ENCODE measurements at places on chromosomes 2 and 18. TPM values are rescaled to one million over a fixed set of nuclear protein-coding genes. Genes with fewer than 3 reads are reported as not detected.

DNA sequence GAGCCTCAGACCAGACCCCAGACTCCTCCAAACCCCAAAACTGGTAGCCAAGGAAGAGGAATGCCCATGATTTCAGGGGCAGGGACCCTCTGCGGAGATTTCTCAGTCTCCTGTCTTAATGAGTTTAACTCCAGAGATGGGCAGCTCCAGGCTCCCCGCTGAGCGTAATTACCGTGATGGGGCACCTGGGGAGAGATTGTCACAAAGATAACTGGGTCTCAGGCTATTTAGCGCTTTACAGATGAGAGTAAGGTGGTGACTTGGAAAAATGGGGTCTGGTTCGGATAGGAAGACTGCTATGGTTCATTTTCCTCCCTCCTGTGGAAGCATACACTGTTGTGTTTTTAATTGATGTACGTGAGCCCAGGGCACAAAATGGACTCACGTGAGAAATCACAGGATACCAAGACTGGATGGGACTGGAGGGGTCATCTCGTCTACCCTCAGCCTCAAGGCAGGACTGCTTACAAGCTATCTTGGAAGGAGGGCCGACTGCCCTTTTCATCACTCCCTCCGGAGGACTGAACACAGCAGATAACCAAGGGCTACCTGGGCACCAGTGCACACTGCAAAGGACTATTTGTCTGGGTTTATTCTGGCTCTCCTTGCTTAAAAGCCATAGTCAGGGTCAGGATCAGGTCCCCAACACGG, 427.8 kb downstream of the ZNF521 start:
- no peak overlapping the region for H3K4me3 ChIP-seq
- DNase-seq, result no peak
- H3K36me3 ChIP-seq, result no peaks in the 10 kb centered on the region

GRCh38 chr2:40155728-40156127, 296.2 kb downstream of the SLC8A1 start:
- no peak for DNase-seq
- H3K36me3 ChIP-seq, result no peaks in the 10 kb centered on the region
- H3K4me1 ChIP-seq, result no peaks in the 10 kb centered on the region
- H3K4me3 ChIP-seq, result no peak overlapping the region

- H3K27me3 ChIP-seq, result no peaks in the 10 kb centered on the region
- no peaks in the 10 kb centered on the region for H3K36me3 ChIP-seq
- H3K27ac ChIP-seq, result no peak overlapping the region
- H3K4me3 ChIP-seq, result no peak overlapping the region
- DNase-seq, result no peak
- no peaks in the 10 kb centered on the region for H3K4me1 ChIP-seq
Observed at GRCh38 chr2:214019229-214019972, 391.5 kb upstream of the VWC2L start.

GRCh38 chr2:169712791-169713227, 18.5 kb downstream of the PHOSPHO2 start:
- H3K4me3 ChIP-seq, result no peak overlapping the region
- no peak overlapping the region for H3K27ac ChIP-seq
- H3K4me1 ChIP-seq, result no peaks in the 10 kb centered on the region

DNA sequence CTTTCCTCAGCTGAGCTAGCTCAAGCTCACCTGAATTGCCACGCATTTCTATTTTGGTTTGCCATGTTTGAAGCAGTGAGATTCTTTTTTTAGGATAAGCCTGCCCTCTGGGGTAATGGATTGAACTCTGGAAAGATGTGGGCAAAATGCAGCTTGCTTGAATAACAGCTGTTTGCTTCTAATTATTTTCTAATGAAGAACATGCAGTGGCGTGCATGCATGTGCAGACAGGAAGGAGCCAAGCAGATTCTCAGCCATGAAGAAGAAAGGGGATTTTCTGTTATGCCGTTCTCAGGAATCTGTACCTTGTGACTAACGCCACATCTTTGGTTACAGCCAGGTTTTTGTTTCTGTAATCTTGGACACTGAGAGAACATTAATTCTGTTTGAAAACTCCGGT, 171.2 kb downstream of the ANTXR1 start:
- no peaks in the 10 kb centered on the region for H3K27me3 ChIP-seq
- H3K36me3 ChIP-seq, result no peaks in the 10 kb centered on the region
- H3K4me3 ChIP-seq, result no peak overlapping the region
- H3K4me1 ChIP-seq, result no peaks in the 10 kb centered on the region

GRCh38 chr2:212141499-212141898, 397.1 kb downstream of the ERBB4 start:
- H3K36me3 ChIP-seq, result no peaks in the 10 kb centered on the region
- H3K4me3 ChIP-seq, result no peak overlapping the region
- no peak for DNase-seq
- no peaks in the 10 kb centered on the region for H3K4me1 ChIP-seq
- no peaks in the 10 kb centered on the region for H3K27me3 ChIP-seq
- H3K27ac ChIP-seq, result no peak overlapping the region

- no peaks in the 10 kb centered on the region for H3K4me1 ChIP-seq
- no peak for DNase-seq
- peaks cover 5% of the 10 kb centered on the region for H3K36me3 ChIP-seq
- no peaks in the 10 kb centered on the region for H3K27me3 ChIP-seq
- no peak overlapping the region for H3K4me3 ChIP-seq
Observed at GRCh38 chr18:9260388-9261380, 73.9 kb upstream of the TWSG1 start.

DNA sequence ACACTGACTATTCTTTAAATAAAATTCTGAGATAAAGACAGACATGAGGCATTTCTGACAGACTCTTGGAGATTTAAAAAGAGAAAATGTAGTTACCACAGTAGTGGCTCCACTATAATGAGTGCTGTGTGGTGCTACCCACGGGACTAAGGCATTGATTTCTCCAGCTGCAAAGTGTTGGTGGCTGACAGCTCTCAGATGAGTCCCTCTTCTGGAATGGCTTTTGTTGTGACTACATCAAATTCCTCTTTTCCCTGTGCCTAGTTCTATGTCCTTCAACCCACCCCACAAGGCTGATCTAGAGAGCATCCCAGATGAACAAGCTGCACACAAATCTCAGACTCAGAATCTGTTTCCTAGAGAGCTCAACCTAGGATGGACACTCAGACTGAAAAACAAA, 884.8 kb upstream of the ZEB2 start:
- no peak overlapping the region for H3K4me3 ChIP-seq
- no peaks in the 10 kb centered on the region for H3K4me1 ChIP-seq

- H3K27me3 ChIP-seq, result peaks cover 3% of the 10 kb centered on the region
- H3K27ac ChIP-seq, result no peak overlapping the region
- DNase-seq, result no peak
- H3K4me3 ChIP-seq, result no peak overlapping the region
- H3K36me3 ChIP-seq, result no peaks in the 10 kb centered on the region
Observed at GRCh38 chr2:143051465-143051864, 77.8 kb upstream of the ARHGAP15 start.

DNA sequence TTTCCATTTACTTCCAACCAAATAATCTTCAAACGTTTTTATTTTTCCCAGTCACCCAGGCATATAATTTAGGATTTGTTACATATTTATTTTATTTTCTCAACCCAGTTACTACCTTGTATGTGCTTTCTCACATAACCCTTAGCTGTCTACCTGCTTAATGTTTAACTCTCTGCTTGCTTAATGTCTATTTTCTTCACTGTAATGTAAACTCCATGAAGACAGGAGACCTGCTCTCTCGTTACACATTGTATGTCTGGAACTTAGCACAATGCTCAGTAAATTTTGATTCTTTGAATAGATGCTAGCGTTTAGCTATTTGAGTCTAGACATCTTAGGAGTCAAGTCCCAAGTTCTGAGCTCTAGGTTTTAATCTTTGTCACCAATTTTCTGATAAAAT, 70.2 kb downstream of the RBBP8 start:
- DNase-seq, result no peak
- H3K4me3 ChIP-seq, result no peak overlapping the region
- no peaks in the 10 kb centered on the region for H3K36me3 ChIP-seq
- no peaks in the 10 kb centered on the region for H3K4me1 ChIP-seq
- no peaks in the 10 kb centered on the region for H3K27me3 ChIP-seq
- no peak overlapping the region for H3K27ac ChIP-seq

GRCh38 chr2:96903815-96904214, 33.9 kb upstream of the SEMA4C start:
- H3K27me3 ChIP-seq, result no peaks in the 10 kb centered on the region
- peaks cover 4% of the 10 kb centered on the region for H3K4me1 ChIP-seq
- H3K27ac ChIP-seq, result no peak overlapping the region
- no peak overlapping the region for H3K4me3 ChIP-seq

- DNase-seq, result no peak
- no peaks in the 10 kb centered on the region for H3K27me3 ChIP-seq
- H3K4me1 ChIP-seq, result no peaks in the 10 kb centered on the region
- no peak overlapping the region for H3K4me3 ChIP-seq
Observed at GRCh38 chr2:11542275-11542819, 8.5 kb downstream of the GREB1 start.

DNA sequence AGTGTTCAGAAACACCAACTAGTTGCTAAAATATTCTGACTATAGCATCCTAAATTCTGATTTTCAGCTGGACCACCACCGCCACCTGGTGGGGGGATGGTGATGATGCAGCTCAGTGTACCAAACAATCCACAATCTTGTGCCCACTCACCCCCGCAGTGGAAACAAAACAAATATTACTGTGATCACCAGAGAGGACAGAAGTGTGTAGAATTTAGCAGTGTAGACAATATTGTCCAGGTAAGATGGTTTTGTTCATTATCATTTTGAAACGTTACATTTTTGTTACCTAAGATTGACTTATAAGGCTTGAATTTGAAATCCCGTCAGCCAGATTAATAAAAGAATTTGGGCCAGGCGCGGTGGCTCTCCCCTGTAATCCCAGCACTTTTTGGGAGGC, 31.7 kb upstream of the UBXN4 start:
- no peaks in the 10 kb centered on the region for H3K4me1 ChIP-seq
- peak; percentile 58 for DNase-seq
- H3K27ac ChIP-seq, result no peak overlapping the region
- H3K27me3 ChIP-seq, result no peaks in the 10 kb centered on the region
- no peak overlapping the region for H3K4me3 ChIP-seq

DNA sequence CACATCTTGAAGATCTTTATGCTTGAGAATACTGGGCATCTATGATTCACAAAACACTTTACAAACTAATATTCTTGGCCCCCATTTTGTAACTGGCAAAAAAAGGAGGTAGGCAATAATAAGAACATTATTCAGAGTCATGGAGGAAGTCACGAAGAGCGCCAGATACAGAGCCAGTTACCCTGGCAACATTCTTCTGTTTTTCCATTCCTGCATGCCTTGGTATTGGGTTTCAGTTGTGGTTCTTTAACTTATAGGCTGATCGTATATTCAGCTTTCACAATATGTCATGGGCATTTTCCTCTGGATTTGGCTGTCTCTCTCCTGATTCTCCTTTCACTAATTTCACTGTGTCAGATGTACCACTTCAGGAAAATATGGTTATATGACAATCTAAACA, 234.7 kb downstream of the HRH4 start:
- no peaks in the 10 kb centered on the region for H3K4me1 ChIP-seq
- H3K36me3 ChIP-seq, result no peaks in the 10 kb centered on the region
- H3K27ac ChIP-seq, result no peak overlapping the region
- DNase-seq, result no peak

DNA sequence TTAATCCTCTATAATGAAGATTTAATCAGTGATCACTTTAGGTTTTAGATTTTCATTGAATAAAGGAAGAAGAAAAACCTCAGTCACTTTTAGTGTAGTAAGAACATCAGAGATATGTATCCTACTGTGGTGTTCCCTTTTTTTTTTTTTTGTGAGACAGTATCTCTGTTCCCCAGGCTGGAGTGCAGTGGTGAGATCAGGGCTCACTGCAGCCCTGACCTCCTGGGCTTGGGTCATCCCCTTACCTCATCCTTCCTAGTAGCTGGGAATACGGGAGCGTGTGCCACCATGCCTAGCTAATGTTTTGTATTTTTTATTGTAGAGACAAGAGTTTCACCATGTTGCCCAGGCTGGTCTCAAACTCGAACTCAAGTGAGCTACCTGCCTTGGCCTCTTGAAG, 5.1 kb downstream of the SLC39A10 start:
- no peaks in the 10 kb centered on the region for H3K36me3 ChIP-seq
- no peak overlapping the region for H3K4me3 ChIP-seq
- H3K4me1 ChIP-seq, result peaks cover 66% of the 10 kb centered on the region
- H3K27me3 ChIP-seq, result no peaks in the 10 kb centered on the region
- H3K27ac ChIP-seq, result no peak overlapping the region
- no peak for DNase-seq

- no peak for DNase-seq
- H3K27ac ChIP-seq, result peak overlapping the region; percentile 84
- no peaks in the 10 kb centered on the region for H3K27me3 ChIP-seq
Observed at GRCh38 chr2:12718711-12719399, 2.1 kb downstream of the TRIB2 start.

GRCh38 chr2:206388698-206389097, 54.6 kb upstream of the ADAM23 start:
- no peaks in the 10 kb centered on the region for H3K27me3 ChIP-seq
- no peak overlapping the region for H3K4me3 ChIP-seq
- no peaks in the 10 kb centered on the region for H3K4me1 ChIP-seq
- no peaks in the 10 kb centered on the region for H3K36me3 ChIP-seq

GRCh38 chr2:222506230-222506935, 82.0 kb downstream of the SGPP2 start:
- no peaks in the 10 kb centered on the region for H3K27me3 ChIP-seq
- H3K27ac ChIP-seq, result no peak overlapping the region
- H3K4me1 ChIP-seq, result peaks cover 11% of the 10 kb centered on the region
- DNase-seq, result no peak
- H3K36me3 ChIP-seq, result no peaks in the 10 kb centered on the region

DNA sequence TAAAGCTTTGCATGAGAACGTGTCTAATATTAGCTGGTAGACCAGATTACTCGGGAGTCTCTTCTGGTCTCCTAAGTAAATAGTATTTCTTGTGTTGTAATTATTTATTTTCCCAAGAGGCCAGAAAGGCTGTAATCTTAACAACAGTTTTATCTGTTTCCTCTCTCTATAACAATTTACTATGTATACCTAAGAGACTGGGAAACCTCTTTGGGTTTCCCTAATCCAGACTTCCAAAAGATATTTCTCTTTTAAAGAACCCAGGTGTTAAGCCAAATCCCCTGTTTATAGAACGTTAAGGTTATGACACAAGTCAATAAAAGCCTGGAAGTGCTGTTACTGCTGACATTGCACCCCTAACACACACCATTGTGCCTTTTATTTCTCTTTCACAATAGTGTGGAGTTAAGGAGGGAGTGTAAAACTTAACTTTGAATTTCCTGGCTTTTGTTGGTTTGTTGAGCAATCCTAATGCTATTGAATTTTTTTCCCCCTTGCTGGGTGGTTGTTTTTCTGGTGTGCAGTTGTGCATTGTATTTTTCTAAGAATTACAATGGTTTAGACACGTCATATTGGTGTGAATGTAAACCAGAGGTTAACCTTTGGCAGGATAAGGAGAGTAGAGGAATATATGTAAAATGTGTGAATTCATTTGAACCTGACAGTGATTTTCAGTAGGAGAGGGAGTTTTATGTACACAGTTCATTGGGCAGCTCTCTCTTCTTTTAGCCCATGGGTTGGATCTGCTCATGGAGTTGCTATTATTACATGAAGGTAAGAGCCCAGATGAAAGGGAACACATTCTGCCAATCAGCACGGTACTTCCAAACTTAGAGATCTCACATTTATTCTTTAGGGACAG, 192.8 kb downstream of the MTX2 start:
- peaks cover 8% of the 10 kb centered on the region for H3K27me3 ChIP-seq
- DNase-seq, result no peak
- no peaks in the 10 kb centered on the region for H3K36me3 ChIP-seq
- H3K4me3 ChIP-seq, result no peak overlapping the region

BCS1L gene
- total RNA-seq, result 53.0 TPM

PJVK gene
- 3.6 TPM for total RNA-seq

PPIG gene
- total RNA-seq, result 79.2 TPM

EVX2 gene
- total RNA-seq, result not detected

ALPI gene
- total RNA-seq, result not detected

KLHL14 gene
- not detected for total RNA-seq

KCNS3 gene
- not detected for total RNA-seq

FLACC1 gene
- total RNA-seq, result 10.0 TPM

MYL1 gene
- total RNA-seq, result not detected

FSIP2 gene
- total RNA-seq, result 0.49 TPM

Measured in CD4-positive, alpha-beta memory T cell (primary cell).